Fibroblast of lung (primary cell): ENCODE measurements at places on chromosomes 2 and 18. TPM values are rescaled to one million over a fixed set of nuclear protein-coding genes. Genes with fewer than 3 reads are reported as not detected.

DNA sequence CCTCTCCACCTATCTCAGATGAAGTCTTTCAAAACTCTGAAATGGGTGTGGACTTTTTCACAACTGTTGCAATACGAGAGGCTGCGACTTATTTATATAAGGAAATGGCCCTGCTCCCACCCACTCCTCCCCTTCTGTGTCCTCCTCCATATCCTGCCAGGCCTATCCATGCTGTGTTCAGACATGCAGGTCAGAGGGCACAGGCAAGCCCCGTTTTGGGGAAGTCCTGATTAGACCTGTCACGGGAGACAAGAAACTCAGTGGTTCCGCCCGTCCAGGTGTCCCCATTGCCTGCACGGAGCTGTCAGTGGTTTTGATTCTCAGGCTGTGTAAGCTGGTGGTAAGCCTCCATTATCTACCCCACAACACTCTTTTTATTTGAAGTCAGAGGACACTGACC lies 99.6 kb upstream of the MGAT5 start:
- no peaks in the 10 kb centered on the region for H3K36me3 ChIP-seq
- DNase-seq: no peak
- no peak overlapping the region for H3K27ac ChIP-seq
- no peaks in the 10 kb centered on the region for H3K4me1 ChIP-seq

DNA sequence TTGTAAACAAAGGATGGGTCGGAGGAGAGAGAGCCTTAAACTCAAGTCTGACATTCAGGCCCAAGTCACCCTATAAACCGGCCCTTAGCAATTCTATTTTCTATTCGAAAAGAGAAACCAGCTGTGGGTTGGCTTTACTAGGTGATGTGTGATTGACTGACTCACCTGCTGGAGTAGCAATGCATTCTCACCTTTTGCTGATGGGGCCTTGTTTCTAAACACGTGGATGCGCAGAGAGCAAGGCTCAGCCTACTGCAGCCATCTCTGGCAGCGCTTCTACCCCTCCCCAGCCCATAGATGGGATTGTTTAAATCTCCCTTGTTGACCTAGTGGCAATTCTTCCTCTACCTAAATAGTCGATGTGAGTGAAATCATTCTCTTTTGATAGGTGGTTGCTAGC lies 138.5 kb downstream of the MEIS1 start:
- peaks cover 9% of the 10 kb centered on the region for H3K36me3 ChIP-seq
- H3K4me1 ChIP-seq: peaks cover 30% of the 10 kb centered on the region
- no peaks in the 10 kb centered on the region for H3K27me3 ChIP-seq
- peak overlapping the region; percentile 83 for H3K27ac ChIP-seq

DNA sequence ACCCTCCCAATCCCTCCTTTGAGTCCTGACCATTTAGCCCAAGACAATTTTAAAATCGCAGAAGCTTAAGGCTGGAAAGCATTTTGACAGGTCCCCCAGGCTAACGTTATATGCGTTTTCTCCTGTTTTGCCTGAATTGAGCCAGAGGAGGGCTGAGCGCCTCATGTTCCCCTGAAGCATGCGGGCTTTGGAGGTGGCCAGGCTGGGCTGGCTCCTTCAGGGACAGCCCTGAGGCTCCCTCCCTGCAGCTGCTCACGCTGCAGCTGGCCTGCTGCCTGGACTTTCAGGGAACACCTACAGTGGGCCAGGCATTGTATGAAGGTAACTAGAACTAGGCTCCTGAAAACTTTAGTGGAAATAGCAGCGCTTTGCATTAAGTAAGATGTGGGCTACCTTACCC lies 179.2 kb downstream of the ACKR3 start:
- no peaks in the 10 kb centered on the region for H3K27me3 ChIP-seq
- DNase-seq: no peak
- no peak overlapping the region for H3K27ac ChIP-seq
- H3K4me3 ChIP-seq: no peak overlapping the region
- H3K36me3 ChIP-seq: no peaks in the 10 kb centered on the region
- peaks cover 3% of the 10 kb centered on the region for H3K4me1 ChIP-seq

DNA sequence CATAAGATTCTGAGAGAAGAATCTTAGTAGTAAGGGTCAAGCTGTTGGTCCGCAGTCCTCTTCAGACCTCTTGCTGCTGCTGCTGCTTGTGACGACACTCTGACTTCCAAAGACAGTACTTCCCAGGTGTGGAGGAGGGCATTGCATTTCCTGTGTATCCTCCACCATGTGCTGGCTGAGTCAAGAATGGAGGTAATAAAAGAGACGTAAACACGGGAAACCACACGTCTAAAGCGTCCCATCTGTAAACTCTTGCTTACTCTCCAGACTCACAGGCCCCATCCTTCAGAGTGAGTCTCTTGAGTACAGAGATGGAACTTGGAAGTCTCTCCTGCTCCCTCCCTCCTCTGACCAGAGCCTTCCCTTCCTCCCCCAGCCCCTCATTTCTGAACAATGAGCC lies 25.6 kb downstream of the KLHL29 start:
- H3K27me3 ChIP-seq: no peaks in the 10 kb centered on the region
- no peak overlapping the region for H3K27ac ChIP-seq
- H3K4me3 ChIP-seq: no peak overlapping the region
- H3K4me1 ChIP-seq: peaks cover 18% of the 10 kb centered on the region

The TXNDC2 gene
- not detected in 2 replicates for total RNA-seq
